Activated T-helper 1 cell treated with anti-CD3 and anti-CD28 coated beads, Interleukin-2, amount 50 U/mL, for 16 hours (primary cell): ENCODE measurements at places on chromosomes 16 and 17.

- no peak for DNase-seq
Observed at GRCh38 chr16:75244844-75245758, 6.3 kb downstream of the BCAR1 start.

DNA sequence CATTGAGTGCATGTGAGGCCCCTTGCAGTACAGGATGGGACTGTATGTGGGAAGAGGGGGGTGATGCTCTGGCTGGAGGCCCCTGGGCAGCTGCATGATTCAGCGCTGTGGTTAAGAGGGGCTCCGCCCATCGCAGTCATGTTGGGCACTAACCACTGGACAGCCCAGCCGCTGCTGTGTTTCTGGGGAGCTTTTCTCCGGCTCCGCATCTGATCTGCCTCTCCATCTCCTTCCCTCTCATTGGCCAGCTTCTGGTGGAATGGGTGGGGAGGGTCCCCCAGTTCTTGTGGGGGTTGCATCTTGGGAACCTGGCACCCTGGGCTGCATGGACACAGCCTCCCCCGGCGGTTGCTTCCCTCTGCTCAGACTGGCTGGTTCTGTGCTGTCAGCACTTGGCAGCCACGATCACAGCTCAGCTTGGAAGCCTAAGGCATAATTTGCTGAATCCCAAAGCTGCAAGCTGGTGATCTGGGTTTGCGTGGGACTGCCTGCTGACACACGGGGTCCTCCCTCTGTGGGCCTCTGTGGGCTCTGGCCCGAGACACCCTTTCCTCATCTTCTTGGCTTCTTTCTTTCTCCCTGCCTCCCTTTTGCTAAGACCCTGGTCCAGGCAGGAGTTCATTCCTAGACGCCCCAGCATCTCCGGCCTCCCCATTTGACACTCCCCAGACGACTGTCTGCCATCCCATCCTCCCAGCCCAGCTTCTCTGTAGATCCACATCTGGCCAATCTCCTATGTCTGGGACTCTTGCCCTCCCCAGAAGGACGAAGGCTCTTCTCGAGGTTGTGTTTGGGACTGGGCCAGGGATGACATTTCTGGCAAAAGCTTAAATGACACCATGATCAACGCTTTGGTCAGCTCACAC, 168.3 kb downstream of the SEC14L1 start:
- DNase-seq: no peak

DNA sequence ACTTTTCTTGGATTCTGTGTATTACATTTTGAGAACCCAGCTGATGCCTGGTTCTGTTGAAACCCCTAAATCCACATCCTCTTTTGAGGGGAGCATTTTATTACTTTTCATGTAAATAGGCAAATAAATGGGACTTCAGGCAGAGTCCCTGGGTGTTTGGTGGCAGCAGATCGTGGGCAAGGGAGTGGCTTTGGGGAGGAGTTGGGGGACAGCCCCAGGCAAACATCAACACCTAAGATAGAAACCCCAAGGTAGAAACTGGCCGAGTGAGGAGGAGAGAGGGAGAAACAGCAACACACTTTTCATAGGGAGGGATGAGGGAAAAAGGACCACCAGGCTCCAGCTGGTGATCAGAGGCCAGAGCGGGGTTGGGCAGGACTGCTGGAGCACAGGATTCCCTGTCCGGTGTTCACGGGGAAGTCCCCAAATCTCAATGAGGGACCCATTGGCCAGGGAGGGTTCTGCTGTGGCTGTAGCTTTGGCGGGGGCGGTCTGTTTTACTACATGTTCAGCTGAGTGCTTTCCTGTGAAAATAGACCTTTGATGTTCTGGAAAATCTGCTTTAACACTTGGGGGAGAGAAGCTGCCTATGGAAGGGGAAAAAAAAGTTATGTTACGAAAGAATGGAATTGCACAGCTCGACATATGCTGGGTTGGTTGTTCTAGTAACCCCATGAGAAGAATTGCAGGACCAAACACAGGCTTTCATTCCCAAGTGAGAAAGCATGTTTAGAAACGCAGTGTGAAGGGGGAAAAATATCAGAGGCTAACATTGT, 46.6 kb downstream of the MSI2 start:
- no peak for DNase-seq

- DNase-seq: no peak
Observed at GRCh38 chr16:58138852-58139251, 9.7 kb upstream of the CFAP20 start.

DNA sequence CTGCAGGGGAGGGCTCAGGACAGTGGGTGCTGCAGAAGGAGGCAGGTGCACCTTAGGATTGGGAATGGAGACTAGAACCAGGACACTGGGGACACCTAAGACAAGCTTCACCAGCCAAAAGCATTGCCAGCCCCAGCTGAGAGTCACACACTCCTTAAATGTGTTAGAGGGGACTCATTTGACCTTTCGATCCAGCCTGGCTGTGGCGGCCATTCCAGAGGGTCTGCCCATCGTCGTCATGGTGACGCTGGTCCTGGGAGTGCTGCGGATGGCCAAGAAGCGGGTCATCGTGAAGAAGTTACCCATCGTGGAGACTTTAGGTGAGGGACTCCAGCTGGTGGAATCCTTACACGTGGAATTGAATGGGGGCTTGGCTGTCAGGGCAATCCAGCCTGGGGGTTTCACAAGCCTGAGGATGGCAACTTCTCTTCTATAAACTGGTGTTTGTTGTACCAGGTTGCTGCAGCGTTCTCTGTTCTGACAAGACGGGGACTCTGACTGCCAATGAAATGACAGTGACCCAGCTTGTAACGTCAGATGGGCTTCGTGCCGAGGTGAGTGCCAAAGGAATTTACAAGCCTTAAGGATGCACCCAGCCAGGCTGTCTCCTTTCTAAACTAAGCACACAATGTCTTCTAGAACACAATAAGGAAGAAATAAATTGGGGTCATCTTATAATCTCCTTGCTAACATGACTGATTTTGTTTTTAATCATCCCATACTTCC, 65.3 kb downstream of the MEAK7 start:
- DNase-seq: no peak

GRCh38 chr16:83458612-83459011, 349.2 kb upstream of the HSBP1 start:
- DNase-seq: no peak

- no peak for DNase-seq
Observed at GRCh38 chr17:65158041-65158440, 20.9 kb downstream of the RGS9 start.

DNA sequence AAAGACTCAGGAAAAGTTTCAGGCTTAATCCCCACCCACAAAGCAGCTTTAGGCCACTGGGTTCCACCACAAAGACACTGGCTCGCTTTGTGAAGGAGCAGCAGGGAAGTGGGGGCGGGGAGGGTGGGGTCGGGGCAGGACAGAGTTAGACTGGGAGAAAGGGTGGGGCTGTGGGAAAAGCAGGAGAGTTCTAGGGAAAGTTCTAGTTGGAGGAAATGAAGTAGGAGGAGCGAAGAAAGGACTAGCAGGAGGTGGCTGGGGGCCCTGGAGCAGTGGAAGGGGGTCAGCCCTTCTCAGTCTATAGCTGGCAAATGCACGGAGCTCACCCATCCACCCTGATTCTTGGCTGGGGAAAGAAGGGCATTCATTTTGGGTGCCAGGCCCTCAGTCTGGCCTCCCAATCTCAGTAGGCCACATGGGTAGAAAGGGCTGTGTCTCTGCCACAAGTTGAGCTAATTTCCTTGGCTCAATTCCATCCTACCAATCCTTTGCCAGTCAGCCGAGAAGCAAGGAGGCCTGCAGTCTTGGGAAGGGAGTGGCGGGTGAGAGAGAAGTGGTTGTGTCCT, 4.6 kb downstream of the INPP5K start:
- no peak for DNase-seq

GRCh38 chr16:70685938-70686375, at the start of gene MTSS2:
TSS of gene MTSS2 (minus strand) at chr16:70686053. CDS start at chr16:70685791, 262 bp downstream.
- DNase-seq: no peak

- no peak for DNase-seq
Observed at GRCh38 chr17:309361-309888, 43.2 kb downstream of the RPH3AL start.

GRCh38 chr17:77611791-77612502, 346.6 kb upstream of the TNRC6C start:
- no peak for DNase-seq

- no peak for DNase-seq
Observed at GRCh38 chr17:43403846-43404245, 5.1 kb downstream of the ARL4D start.

- no peak for DNase-seq
Observed at GRCh38 chr17:45667591-45668171, 116.4 kb upstream of the CRHR1 start.

DNA sequence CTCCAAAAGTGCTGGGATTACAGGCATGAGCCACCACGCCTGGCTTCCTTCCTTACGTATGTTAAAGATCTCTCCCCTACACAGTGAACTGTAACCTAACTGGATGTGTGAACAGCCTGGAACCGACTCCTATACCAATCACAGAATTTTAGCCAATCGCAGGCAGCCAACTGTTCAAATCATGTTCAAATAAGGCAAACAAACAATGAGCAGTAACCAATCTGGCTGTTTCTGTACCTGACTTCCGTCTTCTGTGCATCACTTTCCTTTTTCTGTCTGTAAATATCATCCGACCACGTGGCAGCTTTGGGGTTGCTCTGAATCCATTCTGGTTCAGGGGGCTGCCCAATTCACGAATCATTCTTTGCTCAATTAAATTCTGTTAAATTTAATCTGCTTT, 27.5 kb downstream of the TEKT5 start:
- no peak for DNase-seq

DNA sequence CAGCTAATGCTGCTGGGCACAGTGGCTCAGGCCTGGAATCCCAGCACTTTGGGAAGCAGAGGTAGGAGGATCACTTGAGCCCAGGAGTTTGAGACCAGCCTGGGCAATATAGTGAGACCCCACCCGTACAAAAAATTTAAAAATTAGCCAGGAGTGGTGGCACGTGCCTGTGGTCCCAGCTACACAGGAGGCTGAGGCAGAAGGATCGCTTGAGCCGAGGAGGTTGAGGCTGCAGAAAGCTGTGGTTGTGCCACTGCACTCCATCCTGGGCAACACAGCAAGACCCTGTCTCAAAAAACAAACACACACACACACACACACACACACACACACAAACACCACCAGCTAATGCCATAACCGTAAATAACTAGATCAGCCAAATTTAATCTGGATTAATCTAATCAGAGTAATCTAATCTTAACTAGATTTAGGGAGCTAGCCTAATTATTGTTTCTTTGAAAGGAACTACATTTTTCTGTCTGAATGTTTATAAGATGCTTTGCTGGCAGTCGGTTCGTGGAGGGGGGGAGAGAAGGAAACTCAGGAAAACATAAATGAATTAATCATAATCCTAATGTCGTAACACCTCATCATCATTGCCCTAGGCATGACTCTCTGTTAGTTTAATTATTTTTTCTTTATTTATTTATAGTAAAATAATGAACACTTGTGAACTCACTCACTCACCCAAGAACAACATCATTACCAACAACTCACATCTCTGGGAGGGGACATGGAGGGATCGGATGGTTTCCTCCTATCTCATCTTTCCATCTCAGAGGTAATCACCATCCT, 12.5 kb upstream of the RBBP6 start:
- no peak for DNase-seq

- DNase-seq: no peak
Observed at GRCh38 chr17:12789075-12789480, 220 bp upstream of the ARHGAP44 start.

GRCh38 chr16:4515611-4516233, 22.9 kb downstream of the CDIP1 start:
- DNase-seq: no peak

GRCh38 chr17:57638284-57638683, 106.8 kb downstream of the CCDC182 start:
- no peak for DNase-seq

GRCh38 chr17:13398091-13398490, 203.6 kb downstream of the HS3ST3A1 start:
- DNase-seq: no peak

DNA sequence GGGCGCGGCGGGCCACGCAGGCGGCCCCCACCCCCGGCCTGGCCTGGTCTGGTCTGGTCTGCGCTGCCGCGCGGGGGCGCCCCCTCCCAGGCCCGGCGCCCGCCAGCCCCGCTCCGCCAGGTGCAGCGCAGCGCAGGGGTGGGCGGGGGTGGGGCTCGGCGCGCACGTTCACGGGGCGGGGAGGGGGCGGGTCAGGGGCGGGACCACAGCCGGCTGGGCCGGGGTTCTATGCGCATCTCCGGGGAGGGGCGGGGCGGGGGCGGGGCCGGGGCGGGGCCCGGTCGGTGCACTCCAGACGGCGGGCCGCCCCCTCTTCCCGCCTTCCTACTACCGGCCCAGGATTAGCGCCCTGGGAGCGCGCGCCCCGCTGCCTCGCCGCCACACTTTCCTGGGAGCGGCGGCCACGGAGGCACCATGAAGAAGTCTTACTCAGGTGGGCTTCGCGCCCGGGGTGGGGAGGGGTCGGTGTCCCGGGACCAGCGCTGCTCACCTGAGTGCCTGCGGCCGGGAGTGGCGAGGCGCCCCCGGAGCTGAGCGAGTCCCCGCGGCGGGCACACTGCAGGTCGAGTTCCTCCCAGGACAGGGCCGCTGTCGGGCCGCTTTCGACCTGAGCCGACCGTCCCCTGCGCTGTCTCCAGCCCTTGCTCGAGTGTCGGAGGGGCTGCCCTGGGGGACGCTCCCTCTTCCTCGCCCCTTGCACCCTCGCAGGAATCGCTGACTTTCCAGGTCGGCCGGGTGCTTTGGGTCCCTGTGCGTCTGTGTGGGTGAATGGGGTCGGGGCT, 140.5 kb downstream of the SEC14L1 start:
- DNase-seq: peak; percentile 23

DNA sequence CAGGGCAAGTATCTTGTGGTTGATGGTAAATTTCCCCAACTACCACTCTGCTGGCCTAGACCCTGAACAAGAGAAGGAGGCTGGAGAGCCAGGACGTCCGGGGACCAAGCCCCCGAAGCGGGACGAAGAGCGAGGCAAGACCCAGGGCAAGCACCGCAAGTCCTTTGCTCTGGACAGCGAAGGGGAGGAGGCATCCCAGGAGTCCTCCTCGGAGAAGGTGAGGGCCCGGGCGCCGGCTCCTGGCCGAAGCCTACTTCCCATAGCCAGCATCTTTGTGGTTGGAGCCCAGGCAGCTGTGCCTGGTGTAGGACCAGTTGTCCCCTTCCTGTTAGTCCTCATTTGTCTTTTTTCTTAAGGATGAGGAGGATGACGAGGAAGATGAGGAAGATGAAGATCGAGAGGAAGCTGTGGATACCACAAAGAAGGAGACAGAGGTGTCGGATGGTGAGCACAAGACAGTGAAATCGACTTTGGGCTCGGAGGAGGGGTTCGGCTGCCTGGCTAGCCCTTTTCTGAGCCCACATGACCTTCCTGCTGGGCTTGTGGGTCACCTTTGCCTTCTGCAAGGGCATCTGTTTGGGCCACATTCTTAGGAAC, 11.8 kb downstream of the SETD1A start:
- DNase-seq: no peak
